IPS DF 19.7 (cell line): ENCODE measurements at places on chromosomes 7 and 10.
A peak's percentile ranks its signal among the peaks of the same experiment; 100 is the strongest.

DNA sequence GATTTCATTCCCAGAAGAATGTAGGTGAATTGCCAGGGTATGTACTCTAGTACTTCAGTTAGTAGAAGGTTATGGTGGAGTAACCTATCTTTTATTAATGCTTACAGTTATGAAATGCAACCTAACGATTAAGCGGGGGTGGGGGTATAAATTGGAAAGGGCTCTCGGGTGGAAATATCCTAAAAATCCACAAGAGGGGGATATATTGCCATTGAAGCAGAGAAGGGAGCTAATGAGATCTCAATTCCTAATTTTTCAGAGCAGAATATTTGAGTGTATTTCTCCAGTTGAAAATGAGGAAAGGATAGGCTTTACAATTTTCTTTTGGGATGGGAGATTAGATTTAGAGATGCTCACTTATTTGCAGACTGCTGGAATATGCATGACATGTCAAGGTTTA, 90.8 kb downstream of the DNAJB9 start:
- no peak for DNase-seq

GRCh38 chr7:138382862-138383565, 77.0 kb upstream of the TRIM24 start:
- DNase-seq, result no peak

DNA sequence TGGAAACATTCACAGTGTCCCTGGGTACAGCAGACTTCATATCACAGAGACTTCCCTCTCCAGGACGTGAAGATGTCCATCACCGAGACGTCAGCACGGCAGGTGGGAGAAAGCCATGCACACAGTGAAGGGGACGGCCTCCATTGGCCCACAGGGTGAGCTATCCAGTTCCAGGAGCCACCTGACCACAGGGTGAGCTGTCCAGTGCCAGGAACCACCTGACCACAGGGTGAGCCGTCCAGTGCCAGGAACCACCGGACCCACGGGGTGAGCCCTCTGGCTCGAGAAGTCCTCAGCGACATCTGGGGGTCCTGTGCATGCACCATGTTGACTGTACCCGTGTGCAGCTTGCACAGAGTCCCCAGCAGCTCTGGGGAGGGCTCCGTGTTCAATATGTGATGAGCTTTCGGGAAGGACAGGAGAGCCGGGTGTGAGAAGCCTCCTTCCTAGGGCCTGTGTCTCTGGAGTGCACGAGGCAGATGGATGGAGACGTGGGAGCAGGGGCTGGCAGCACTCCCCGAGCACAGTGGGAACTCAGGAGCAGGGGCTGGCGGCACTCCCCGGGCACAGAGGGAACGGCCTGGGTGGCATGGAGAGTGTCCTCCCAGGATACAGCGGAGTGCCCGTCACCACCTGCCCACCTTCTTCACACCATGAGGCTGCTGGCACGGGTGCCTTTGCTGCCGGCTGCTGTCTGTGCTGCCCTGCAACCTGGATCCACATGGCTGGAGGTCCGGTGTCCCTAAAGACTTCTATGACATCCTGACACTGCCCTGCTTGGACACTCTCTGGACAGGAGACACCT, 616.2 kb downstream of the DNAJB6 start:
- no peak for DNase-seq

DNA sequence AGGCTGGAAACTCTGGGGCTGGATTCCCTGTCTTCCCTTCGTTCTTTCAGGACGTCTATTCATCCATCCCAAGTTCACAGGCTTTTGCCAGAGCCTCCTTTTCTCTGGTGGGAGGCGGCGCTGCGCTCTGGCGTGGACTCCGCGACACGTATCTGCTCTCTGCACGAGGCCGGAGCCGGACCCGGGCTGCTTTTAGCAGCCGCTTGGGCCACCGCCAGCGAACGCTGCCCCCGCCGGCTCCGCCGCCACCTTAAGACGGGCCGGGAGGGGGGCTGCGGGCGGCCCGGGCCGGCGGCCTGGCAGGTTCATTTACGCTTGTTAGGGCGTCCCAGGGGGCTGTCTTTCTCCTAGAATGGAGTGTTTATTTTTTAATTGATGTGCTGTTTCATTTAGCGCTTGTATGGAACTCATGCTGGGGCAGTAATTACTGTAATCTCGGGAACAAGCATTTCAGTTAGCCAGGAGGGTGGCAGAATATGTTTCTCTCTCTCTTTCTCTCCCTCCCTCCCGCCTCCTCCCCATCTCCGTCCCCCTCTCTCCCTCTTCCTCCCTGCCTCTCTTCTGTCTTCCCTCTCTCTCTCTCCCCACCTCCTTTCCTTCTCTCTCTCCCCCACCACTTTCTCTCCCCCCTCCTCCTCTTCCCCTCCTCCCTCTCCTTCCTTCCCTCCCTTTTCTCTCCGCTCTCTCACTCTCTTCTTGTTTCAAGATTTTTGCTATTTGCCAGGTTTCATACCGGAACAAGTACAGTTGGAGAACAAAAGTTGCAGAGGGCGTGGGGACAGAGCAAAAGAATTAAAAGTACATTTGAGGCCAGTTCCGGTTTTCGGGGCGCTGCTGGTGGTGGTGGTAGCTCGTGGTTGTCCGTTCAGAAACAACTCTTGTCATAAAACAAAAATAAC, 1.3 kb upstream of the FZD8 start:
- DNase-seq, result no peak

DNA sequence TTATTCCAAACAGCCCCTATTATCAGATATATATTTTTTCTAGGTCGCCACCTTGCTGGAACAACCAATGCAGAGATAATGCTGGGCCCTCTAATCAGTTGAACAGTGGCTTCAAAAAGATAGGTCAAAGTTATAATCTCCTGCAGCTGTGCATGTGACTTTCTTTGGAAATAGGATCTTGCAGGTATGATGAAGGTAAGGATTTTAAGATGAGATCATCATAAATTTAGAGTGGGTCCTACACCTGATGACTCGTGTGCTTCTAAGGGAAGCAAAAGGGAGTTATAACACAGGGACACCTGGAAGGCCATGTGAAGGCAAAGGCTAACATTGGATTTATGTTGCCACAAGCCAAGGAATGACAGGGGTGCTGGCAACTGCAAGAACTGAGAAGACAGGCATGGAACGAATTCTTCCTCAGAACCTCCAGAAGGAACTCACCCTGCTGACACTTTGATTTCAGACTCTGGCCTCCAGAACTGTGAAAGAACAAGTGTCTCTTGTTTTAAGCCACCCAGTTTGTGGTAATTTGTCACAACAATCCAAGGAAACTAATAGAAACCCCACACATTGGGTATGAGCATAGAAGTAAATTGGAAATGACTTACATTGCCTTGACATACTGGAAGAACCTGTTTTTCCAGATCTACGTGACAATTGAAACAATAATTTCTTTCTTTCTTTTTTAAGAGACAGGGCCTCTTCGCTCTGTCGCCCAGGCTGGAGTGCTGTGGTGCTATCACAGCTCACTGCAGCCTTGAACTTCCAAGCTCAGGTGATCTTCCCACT, 34.4 kb downstream of the CCDC71L start:
- DNase-seq, result peak; percentile 7

DNA sequence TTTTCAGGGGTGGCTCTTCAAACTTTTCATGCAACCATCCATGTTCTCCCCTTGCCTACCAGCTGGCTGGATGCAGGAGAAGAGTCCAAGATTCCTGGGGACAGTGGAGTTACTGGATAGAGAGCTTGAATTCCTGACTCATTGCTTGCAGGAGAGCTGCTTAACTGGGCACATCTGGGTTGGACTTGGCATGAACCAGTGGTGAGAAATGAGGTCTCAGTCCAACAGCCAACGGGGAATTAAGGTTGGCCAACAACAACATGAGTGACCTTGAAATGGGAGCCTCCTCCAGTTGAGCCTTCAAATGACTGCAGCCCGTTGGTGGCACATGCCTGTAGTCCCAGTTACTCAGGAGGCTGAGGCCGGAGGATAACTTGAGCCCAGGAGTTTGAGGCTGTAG, 58.1 kb upstream of the OPN4 start:
- no peak for DNase-seq

- no peak for DNase-seq
These were observed 32.6 kb downstream of the PNLIPRP3 start for GRCh38 chr10:116460219-116460618.

- DNase-seq, result no peak
These were observed 326.4 kb downstream of the PAXIP1 start for GRCh38 chr7:154676422-154677073.
